ENCODE measurements at places on chromosomes 3 and 15.

- DNase-seq, result no peak
Observed at GRCh38 chr3:54822206-54822605, 105.7 kb downstream of the LRTM1 start.

DNA sequence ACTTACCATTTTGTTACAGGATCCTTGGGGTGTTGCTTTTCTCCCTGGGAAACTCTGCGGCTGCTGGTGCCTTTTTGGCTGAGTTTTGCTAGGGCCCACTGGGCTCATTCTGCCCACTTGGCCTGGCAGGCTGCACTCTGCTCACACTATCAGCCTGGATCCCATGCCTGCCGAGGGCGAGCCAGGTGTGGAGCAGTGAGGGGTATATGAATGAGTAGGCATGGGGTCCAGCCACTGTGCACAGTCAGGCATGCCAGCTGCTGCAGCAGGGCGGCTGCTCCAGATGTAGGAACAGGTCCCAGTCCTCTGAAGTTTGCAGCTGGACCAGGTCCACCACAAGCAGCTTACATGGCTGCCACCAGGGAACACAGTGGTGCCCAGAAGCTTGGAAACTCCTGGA, 136.4 kb upstream of the CNTN3 start:
- DNase-seq, result no peak

DNA sequence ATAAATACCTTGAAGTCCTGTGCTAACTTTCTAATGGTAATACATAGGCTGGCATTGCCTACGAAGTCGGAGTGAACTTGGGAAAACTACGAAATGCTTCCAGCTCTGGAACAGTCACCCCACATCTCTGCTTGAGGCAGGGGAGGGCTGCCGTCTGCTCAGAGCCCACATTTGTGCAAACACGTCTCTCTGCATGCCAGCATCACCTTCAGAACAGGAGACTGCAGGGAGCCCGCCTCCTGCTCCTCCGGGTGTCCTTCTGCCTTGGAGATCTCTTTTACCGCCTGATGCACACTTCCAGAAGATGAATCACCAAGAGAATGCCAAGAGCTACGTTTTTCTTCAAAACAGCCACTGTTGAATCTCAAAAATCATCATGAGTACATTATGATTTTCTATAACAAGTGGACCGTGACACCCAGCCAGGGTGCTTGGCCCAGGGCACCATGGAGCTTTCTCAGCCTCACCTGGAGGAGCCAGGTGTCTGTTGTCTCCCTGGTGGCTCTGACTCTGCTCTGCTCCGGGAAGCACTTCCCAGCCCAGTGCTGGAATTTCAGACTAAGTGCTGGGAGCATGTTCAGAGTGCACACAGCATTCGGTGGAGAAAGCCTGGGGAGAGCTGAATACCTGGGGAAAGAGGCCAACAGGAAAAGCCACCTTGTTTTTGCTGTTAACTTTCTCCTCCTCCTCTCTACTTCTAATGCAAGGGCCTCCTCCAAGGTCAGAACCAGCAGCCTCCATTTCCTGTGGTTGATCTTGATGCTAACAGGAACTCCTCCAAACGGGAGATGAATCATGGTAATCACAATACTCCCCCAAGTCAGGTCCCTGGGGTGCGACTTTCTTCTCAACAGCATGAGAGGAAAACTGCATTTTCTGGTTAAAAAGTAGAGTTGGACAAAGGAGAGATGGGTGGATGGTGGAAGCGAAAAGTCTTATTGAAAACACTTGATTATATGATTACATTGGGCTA, 467.7 kb downstream of the GABRG3 start:
- no peak for DNase-seq

DNA sequence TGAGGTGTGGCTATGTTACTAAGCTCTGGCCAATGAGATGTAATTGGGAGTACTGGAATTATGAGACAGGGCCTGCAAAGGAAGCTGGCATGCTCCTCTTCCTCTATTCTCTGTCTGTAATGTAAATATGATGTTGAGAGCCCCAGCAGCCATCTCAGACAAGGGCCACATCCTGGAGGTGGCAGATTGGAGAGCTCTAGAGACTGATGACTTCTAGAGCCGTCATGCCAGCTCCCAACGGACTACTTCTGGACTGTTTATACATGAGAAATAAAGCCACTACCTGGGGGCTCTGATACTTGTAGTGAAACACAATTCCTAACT, 19.7 kb downstream of the PLD1 start:
- DNase-seq, result no peak

Measured in hematopoietic multipotent progenitor cell (in vitro differentiated cells).